ENCODE measurements at places on chromosomes 16 and 17.

GRCh38 chr17:13735861-13736260 lies 134.1 kb upstream of the HS3ST3A1 start:
- no peak for DNase-seq

- DNase-seq = no peak
Observed at GRCh38 chr16:69440250-69440649, 15.8 kb downstream of the CYB5B start.

- no peak for DNase-seq
Observed at GRCh38 chr17:13476720-13477119, 125.0 kb downstream of the HS3ST3A1 start.

GRCh38 chr16:70705056-70705455 lies 19.2 kb upstream of the MTSS2 start:
- DNase-seq = no peak

GRCh38 chr17:62075308-62075815 lies 10.3 kb upstream of the MED13 start:
- DNase-seq = no peak

DNA sequence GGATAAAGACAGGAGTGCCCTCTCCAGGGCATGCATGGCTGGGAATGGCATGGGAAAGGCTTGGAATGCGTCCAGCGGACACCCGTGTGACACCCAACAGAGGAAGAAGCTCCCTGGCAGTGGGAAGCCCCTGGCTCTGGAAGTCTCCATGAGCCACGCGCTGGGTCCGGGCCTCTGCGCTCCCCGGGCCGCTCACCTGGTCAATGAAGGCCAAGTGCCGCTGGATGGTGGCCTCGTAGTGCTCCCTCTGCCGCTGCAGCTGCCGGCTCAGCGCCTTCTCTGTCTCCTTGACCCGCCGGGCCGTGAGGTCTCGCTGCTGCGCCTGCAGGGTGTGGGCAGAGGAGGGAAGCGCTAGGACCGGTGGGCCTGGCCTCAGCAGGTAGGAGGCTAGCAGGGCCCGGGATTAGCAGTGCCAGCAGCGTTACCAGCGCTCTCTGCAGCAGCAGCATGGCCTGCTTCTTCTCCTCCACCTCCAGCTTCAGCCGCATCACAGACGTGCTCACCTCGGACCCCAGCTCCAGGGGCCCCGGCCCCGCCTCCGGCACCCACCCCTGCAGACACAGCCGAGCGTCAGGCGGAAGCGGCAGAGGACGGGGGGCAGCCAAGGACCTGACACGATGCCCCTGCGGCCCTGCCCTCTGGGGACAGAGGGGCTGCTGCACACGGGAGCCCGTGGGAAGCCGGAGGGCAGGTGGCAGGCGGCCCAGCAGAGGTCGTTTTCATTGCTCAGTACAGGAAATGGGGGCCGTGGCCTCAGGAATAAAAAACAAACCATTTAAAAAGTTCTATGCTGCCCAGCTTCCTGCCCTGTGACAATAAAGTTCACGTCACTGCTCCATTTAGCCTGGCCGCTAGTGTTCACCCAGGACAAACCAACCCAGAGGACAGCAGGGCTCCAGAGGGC lies 26.0 kb downstream of the CEP131 start:
- no peak for DNase-seq

DNA sequence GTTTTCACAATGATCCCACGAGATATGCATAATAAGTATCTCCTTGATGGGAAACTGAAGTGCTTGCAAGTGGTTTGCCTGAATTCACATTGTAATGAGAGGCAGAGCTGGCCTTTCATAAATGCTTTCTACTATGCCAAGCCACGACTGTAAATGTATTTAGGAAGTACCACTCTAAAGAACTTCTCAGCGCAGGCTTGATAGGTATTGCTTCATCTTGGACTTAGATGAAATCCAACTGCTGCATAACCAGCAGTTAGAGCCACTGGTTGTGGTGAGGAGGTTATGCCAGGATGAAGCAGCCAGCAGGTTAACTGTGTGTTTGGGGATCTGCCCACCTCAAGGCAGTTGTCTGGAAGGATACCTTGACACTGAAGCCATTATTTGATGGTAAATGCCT lies 26.8 kb downstream of the MARCHF10 start:
- DNase-seq = no peak

DNA sequence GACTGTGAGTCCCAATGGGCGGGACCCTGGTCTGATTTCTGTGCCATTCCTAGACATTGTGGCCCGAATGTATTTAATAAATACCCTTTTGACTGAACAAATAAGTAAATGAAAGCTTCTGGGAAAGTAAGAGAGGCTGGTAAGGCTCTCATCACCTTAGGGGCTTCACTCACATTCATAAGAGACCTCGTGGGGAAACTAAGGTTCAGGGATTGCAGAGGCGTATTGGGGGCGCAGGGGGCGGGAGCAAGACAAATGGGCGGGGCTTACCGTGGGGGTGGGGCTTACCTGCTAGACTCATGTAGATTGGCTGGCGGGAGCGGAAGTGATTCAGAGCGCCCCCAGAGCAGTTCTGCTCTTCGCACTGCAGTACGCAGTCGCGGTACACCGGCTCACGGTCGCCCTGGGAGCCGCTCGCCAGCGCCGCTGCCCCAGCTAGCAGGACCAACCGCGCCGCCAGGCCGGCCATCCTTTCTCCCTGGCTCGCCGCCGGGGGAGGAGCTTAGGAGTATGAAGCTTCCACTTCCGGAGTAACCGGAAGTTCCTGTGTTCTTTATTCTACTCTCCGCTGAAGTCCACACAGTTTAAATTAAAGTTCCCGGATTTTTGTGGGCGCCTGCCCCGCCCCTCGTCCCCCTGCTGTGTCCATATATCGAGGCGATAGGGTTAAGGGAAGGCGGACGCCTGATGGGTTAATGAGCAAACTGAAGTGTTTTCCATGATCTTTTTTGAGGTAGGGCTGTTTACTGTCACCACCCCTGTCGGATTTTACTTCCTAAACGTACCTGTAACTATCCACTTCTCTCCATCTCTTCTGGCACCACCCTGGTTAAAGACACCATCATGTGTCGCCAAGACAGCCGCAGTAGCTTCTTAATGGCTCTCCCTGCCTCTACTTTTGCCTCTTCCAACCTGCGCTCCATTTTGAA lies at the start of gene PGAP3:
Gene PGAP3 (minus strand): TSS at position 512 of the 929 bp plus-strand sequence. CDS start 43 bp downstream, at position 469.
- DNase-seq = peak; percentile 89

DNA sequence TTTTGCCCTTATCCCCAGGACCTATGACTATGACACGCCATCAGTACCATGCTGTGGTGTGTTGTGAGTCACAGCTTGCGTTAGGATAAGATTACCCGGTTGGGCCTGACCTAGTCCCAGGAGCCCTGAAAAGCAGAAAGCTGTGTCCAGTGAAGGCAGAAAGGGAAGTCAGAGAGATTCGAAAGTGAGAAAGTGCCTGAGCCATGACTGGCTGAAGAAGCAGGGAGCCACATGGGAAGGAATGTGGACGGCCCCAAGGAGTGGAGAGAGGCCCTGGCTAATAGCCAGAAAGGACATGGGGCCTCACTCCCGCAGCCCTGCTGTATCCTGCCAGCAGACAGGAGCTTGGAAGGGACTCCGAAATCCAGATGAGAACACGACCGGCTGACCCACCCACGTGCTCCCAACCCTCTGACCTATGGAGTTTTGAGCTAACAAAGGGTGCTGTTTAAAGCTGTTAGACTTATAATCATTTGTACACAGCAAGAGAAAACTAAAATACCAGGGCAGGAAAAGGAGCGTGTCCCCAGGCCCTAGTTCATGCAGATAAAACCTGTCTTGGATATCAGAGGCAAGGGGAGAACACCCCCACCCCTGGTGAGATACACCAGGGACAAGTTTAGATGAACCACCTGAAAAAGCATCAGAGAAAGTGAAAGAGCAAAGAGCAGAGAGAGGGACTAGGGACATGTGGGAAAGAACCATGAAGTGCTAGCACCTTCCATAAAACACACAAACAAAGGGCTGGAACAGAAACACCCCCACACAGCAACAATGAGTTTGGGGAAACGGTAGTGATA lies 115.3 kb downstream of the SLC39A11 start:
- DNase-seq = no peak

DNA sequence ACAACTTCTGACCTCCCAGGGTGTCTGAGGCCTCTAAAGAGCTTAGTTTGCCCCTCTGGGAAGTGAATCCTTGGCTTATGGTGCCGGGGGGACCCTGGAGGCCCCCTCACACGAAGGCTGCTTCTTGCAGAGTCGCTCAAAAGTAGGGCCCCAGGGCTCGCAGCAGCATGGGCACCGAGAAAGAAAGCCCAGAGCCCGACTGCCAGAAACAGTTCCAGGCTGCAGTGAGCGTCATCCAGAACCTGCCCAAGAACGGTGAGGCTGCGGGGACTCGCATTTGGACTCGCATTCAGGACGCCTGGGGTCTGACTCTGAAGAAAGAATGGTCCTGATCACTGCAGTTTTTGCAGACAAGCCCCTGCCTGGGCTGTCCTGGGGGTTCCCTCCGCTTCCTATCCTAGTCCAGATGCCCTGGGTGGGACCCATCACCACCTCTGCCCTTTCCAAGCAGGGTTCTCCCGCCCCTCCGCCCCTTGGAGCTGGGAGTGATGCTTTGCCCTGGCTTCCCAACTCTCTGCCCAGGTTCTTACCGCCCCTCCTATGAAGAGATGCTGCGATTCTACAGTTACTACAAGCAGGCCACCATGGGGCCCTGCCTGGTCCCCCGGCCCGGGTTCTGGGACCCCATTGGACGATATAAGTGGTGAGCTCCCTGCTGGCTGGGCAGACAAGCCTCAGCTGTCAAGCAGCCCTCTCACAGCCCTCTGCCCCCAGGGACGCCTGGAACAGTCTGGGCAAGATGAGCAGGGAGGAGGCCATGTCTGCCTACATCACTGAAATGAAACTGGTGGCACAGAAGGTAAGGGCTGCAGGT lies 698 bp downstream of the ACBD4 start:
- no peak for DNase-seq

- no peak for DNase-seq
Observed at GRCh38 chr16:22333457-22333994, 36.3 kb downstream of the POLR3E start.

DNA sequence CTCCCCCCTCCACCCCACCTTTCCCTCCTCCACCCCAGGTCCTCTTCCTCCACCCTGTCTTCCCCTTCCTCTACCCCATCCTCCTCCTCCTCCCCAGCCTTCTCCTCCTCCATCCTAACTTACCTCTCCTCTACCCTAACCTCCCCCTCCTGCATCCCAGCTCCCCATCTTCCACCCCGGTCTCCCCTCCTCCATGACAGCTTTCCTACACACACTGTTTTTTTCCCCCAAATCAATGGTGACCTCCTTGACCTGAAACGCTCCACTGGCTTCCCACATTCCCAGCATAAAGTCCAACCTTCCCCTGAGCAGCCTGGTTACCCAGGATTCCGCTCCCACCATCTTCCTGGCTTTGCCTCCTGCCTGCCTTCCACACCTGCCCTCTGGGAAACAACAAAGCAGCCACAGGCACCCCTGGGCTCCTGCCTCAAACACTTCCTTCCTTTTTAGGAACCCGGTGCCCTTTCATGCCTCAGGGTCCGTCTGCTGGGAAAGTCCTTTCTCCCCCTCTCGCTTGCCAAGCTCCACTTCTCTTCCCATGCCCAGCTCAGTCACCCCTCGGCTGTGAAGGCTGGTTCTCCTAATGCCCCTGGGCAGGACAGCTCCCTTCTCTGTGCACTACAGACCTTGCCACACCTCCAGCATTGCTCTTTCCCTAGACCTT lies 2.1 kb downstream of the RGS9 start:
- DNase-seq = no peak

DNA sequence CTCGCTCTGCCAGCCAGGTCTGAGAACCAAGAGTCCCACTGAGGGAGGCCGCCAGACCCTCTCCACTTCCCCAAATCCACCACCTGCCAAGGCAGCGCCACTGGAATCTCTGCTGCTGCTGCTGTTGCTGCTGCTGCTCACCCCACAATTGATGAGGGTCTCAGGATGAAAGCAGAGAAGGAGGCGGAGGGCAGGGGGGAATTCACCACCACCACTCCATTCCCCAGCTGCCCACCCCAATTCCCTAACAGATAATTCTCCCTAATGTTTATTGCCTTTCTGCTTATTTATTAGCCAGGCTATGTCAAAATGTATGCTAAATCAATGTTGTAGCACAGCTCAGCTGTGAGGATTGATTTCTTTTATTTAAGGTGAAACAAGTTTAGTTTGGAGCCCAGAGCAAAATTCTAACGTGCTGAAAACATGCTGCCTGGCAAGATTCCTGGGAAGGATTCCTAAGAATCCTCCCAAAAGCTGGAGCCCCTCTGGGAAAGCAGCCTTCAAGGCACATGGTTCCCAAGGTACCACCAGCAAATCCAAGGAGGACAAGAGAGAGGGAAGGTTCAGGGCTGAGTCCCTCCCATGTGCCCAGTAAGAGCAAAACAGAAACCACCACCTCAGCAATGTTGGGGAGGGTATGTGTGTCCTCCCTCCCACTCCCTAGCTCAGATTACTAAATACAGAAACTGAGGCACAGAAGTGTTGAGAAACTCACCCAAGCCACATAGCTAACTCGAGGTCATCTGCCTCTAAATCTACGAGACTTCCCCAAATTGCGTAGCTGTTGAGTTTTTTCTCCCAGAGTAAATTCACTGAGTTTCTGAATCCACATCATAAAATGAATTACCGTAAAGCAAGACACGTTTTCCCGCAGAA lies 12.2 kb upstream of the CDH5 start:
- DNase-seq = no peak

DNA sequence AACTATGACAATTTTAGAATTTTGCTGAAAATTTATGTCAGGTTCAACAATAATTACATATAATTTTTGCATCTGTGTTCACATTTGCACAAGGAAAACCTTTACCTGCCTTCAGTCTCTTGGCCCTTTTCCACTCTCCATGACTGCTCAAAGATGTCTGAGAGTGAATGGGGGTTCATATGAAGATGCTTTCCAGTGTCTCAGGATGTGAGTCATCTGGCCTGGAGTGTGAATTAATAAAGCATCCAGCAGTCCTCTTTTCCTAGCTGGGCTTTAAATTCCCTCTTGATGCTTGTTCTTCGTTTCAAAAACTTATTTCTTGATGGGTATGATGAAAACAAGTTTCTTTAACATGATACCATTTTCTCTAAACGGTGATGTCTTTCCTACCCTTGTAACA lies 99.9 kb downstream of the CDK5R1 start:
- DNase-seq = no peak

DNA sequence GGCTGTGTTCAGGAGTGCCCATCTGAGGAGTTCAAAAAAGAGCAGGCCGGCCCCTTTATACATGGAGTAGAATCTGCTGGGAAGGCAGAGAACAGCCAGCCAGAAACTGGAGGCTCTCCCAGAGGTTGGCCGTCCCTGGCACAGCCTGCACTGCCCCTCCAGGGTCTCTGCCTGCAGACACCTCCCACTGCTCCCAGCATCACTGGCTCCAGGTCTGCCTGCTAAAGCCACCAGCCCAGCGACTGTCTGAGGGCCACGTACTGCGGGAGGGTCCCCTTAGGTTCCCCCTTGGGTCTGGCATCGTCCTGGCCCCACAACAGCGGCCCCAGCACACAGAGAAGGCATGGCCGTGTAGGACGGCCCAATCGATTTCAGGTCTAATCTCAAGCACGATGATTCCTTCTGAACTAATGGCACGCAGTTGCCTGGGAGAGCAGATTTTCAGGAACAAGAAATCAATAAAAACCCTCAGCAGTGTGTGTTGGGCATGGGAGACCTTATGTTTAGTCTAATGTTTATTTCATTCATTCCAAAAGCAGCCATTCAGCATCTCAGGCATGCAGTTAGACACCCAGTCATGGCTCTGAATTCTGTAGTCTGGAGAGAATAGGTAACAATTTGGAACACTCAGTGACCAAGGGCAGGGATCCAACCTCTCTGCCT lies 95.6 kb downstream of the PGS1 start:
- DNase-seq = no peak
